Fibroblast of gingiva (primary cell): ENCODE measurements at places on chromosomes 7 and 10.

- no peak for DNase-seq
These were observed 202.0 kb downstream of the MAD1L1 start for GRCh38 chr7:2030475-2031450.

- DNase-seq: no peak
These were observed 47.4 kb downstream of the PPIF start for GRCh38 chr10:79394664-79395063.

DNA sequence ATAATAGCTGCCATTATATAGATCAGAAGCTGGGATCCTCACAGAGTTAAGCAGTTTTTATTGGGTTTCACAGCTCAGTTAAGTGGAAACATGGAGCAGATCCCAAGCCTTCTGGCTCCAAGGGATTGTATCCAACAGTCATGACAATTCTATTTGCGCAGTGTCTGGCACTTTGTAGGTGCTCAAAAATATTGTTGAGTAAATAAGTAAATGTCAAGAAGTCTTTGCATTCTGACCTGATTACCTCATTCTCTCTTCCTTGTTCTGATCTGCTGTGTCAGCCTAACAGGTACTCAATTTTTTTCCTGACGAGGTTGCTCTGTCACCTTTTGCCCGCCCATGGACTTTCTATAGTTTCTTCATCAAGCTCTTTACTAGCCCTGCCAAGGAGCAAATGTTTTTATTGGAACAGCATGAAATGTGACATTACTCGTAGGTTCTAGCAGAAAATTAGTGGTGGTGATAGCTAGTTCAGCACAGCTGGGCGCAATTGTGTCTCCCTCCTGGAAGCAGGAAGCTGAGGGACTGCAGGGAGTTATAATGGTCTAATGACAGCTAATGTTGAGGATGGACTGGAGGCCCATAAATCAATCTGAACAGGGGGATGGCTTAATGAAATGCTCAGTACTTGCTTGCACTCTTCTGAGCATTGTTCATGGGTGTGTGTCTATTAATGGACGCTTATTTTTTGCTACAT is 680.2 kb downstream of the CCSER2 start:
- no peak for DNase-seq

DNA sequence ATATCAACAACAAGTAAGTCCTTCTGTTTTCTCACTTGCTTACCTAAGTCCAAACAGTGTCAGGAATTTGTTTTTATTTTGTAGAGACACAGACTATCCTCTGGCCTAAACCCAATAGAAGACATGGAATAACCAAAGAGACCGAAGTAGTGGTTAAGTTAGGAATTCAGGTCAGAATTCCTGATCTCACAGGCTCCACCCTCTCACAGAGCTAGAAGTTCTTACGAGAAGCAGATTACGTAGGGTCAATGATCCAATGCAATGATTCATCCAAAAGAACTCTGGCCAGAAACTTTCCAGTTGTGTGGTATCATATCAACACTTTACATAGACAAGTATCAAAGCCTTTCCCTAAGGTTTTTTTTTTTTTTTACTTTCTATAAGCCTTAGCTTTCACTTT is 73.8 kb downstream of the IQUB start:
- no peak for DNase-seq

DNA sequence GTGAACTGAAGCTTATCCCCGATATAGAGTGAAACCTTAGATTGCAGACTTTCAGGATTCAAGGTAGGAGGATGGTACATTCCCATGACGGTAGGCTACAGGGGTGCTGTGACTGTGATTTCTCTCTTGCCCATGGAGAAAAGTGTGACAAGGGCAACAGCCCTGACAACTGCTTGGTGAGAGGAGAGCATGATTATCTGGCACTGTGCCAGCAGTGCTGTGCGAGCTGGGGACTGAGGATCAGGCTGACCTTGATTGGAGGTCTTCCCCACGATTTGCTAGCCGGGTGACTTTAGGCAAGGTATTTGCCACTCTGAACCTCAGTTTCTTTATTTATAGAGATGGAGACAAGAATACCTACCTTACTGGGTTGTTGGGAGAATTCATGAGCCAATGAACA is 229.5 kb downstream of the PTEN start:
- no peak for DNase-seq

GRCh38 chr7:30799206-30799975 is 28.2 kb downstream of the MINDY4 start:
- peak; percentile 88 for DNase-seq
